H1 (cell line): ENCODE measurements at places on chromosomes 7 and 10. TPM values are rescaled to one million over a fixed set of nuclear protein-coding genes. Genes with fewer than 3 reads are reported as not detected.
A peak's percentile ranks its signal among the peaks of the same experiment; 100 is the strongest.

GRCh38 chr10:124685261-124685660, 58.9 kb downstream of the FAM53B start:
- no peak for DNase-seq
- peaks cover 6% of the 10 kb centered on the region; the same call in 1 of the 2 replicates for H3K36me3 ChIP-seq
- no peak overlapping the region for H3K4me3 ChIP-seq
- peaks cover 10% of the 10 kb centered on the region for H3K4me1 ChIP-seq
- H3K27me3 ChIP-seq = no peaks in the 10 kb centered on the region

- peak overlapping the region; percentile 30 for H3K4me3 ChIP-seq
- peaks cover 10% of the 10 kb centered on the region for H3K27me3 ChIP-seq
- no peaks in the 10 kb centered on the region for H3K4me1 ChIP-seq
Observed at GRCh38 chr7:153887749-153888569, 164.2 kb upstream of the DPP6 start.

The COBL gene
- total RNA-seq = 36.5 and 40.4 TPM in 2 replicates

The SPDYE11 gene
- not detected in 2 replicates for total RNA-seq

GRCh38 chr10:68231106-68231816, 652 bp downstream of the ATOH7 start:
- H3K36me3 ChIP-seq = no peaks in the 10 kb centered on the region
- H3K27me3 ChIP-seq = peaks cover 5% of the 10 kb centered on the region; the same call in 1 of the 2 replicates
- peak overlapping the region; percentile 54 for H3K4me3 ChIP-seq
- peak; percentile 88 for DNase-seq

The PALD1 gene
- 31.8 and 32.8 TPM in 2 replicates for total RNA-seq

GRCh38 chr10:116001262-116001857, 271.6 kb downstream of the GFRA1 start:
- no peak for DNase-seq
- peaks cover 15% of the 10 kb centered on the region for H3K36me3 ChIP-seq
- H3K4me3 ChIP-seq = no peak overlapping the region
- H3K27ac ChIP-seq = no peak overlapping the region; the same call in 1 of the 2 replicates

The HOXA10 gene
- not detected in 2 replicates for total RNA-seq

The CPA1 gene
- not detected in 2 replicates for total RNA-seq

- no peak overlapping the region for H3K4me3 ChIP-seq
- H3K27ac ChIP-seq = no peak overlapping the region
- no peaks in the 10 kb centered on the region for H3K36me3 ChIP-seq
- peaks cover 6% of the 10 kb centered on the region for H3K4me1 ChIP-seq
- no peaks in the 10 kb centered on the region for H3K27me3 ChIP-seq
Observed at GRCh38 chr7:36871863-36872262, 147.6 kb upstream of the AOAH start.

- H3K4me3 ChIP-seq = no peak overlapping the region
- DNase-seq = no peak
- H3K27ac ChIP-seq = no peak overlapping the region
Observed at GRCh38 chr7:50507898-50508470, 57.2 kb downstream of the DDC start.

The GNAT3 gene
- not detected in 2 replicates for total RNA-seq

- H3K27me3 ChIP-seq = no peaks in the 10 kb centered on the region
- no peak overlapping the region for H3K4me3 ChIP-seq
- no peaks in the 10 kb centered on the region for H3K4me1 ChIP-seq
- no peaks in the 10 kb centered on the region for H3K36me3 ChIP-seq
- H3K27ac ChIP-seq = no peak overlapping the region
- no peak for DNase-seq
Observed at GRCh38 chr10:4057725-4058513, 272.9 kb upstream of the KLF6 start.

DNA sequence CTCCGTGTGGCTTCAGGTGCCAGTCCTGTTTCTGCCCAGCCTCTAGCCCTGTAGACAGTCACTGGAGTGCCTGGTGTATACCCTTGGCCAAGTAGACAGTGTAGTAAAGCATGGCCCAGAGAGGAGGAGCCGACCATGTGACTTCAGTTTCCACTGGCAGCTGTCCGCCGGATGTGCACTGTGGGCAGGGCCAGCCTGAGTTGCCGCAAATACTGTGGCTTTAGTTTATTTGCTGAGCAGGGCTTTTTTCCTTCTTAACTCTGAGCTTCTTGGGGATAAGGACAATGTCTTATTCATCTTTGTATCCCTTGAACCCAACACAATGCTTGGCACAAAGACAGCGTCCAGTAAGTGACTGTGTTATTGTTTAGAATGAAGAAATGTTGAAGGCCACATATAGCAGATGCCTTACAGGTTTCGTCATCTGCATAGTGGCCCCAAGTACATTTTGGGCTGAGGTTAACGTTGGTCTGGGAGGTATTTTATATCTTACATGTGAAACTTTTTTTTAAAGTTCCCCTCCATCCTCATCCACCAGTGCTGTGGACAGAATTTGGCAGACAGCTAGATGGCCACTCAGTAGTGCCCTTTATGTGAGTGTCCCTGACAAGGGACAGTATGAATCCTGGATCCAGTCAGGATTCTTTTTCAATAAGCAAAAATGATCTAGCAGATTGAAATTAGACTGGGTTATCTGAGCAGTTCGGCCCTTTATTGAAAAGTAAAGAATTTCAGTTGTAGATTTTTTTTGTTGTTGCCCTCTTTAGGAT, 40.6 kb downstream of the CYP17A1 start:
- H3K36me3 ChIP-seq = no peaks in the 10 kb centered on the region
- no peak overlapping the region for H3K27ac ChIP-seq
- peaks cover 21% of the 10 kb centered on the region for H3K4me1 ChIP-seq
- H3K4me3 ChIP-seq = no peak overlapping the region

- H3K27me3 ChIP-seq = no peaks in the 10 kb centered on the region; the same call in 1 of the 2 replicates
- DNase-seq = no peak
- no peaks in the 10 kb centered on the region for H3K36me3 ChIP-seq
Observed at GRCh38 chr10:103748020-103748419, 107.4 kb downstream of the SH3PXD2A start.

The TMEM176B gene
- 1.2 TPM in 2 replicates for total RNA-seq

- no peaks in the 10 kb centered on the region for H3K27me3 ChIP-seq
- no peaks in the 10 kb centered on the region for H3K36me3 ChIP-seq
- no peak for DNase-seq
- H3K4me1 ChIP-seq = no peaks in the 10 kb centered on the region
- no peak overlapping the region for H3K27ac ChIP-seq
Observed at GRCh38 chr7:89312551-89312950, 517.0 kb upstream of the TEX47 start.

The FAS gene
- total RNA-seq = 4.0 and 5.4 TPM in 2 replicates

- H3K4me3 ChIP-seq = no peak overlapping the region
- no peaks in the 10 kb centered on the region for H3K4me1 ChIP-seq
- H3K27me3 ChIP-seq = no peaks in the 10 kb centered on the region
- H3K27ac ChIP-seq = no peak overlapping the region
Observed at GRCh38 chr7:137001041-137001440, 132.6 kb downstream of the CHRM2 start.

GRCh38 chr10:123102673-123103072, 33.1 kb upstream of the HMX3 start:
- no peaks in the 10 kb centered on the region for H3K36me3 ChIP-seq
- H3K27me3 ChIP-seq = no peaks in the 10 kb centered on the region
- no peak overlapping the region for H3K27ac ChIP-seq
- no peak for DNase-seq

- H3K36me3 ChIP-seq = peaks cover 3% of the 10 kb centered on the region; the same call in 1 of the 2 replicates
- H3K27ac ChIP-seq = no peak overlapping the region
- H3K4me1 ChIP-seq = peaks cover 9% of the 10 kb centered on the region; the same call in 1 of the 2 replicates
- H3K4me3 ChIP-seq = no peak overlapping the region
Observed at GRCh38 chr7:620056-620455, 100.4 kb upstream of the PDGFA start.

- H3K4me1 ChIP-seq = no peaks in the 10 kb centered on the region; the same call in 1 of the 2 replicates
- DNase-seq = no peak
- H3K27ac ChIP-seq = no peak overlapping the region
- no peaks in the 10 kb centered on the region for H3K36me3 ChIP-seq
- H3K4me3 ChIP-seq = no peak overlapping the region
Observed at GRCh38 chr10:56646329-56647111, 285.5 kb upstream of the ZWINT start.

- no peak overlapping the region for H3K27ac ChIP-seq
- DNase-seq = no peak
- no peaks in the 10 kb centered on the region; the same call in 1 of the 2 replicates for H3K4me1 ChIP-seq
- H3K27me3 ChIP-seq = no peaks in the 10 kb centered on the region
- no peaks in the 10 kb centered on the region for H3K36me3 ChIP-seq
Observed at GRCh38 chr7:90701771-90702170, 105.7 kb downstream of the CDK14 start.

The TMEM229A gene
- 0.54 and 0.75 TPM in 2 replicates for total RNA-seq

The SPDYE8 gene
- not detected in 2 replicates for total RNA-seq

DNA sequence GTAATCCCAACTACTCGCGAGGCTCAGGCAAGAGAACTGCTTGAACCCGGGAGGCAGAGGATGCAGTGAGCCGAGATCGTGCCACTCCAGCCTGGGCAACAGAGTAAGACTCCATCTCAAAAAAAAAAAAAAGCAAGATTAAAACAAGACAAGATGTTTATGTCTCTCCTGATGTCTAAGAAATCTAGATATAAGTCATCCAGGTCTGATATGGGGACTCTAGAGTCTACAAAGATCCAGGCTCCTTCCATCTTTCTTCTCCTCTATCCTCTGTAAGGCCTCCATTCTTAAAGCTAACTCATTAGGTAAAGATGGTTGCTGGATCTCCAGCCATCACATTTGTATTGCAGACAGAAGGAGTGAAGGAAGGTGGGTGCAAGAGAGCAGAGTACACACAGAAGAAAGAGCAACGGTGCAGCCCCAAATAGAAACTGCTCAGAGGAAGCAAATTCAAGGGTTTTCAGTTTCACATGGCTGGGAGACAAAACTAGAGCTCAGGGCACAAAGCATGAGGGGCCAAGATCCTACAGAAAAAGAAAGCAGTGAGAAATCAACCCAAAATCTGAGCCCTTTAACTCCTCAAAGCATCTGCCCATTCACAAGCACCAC, 57.6 kb downstream of the USP6NL start:
- H3K4me3 ChIP-seq = no peak overlapping the region
- H3K27ac ChIP-seq = no peak overlapping the region
- no peaks in the 10 kb centered on the region for H3K4me1 ChIP-seq
- H3K27me3 ChIP-seq = no peaks in the 10 kb centered on the region
- no peaks in the 10 kb centered on the region for H3K36me3 ChIP-seq

DNA sequence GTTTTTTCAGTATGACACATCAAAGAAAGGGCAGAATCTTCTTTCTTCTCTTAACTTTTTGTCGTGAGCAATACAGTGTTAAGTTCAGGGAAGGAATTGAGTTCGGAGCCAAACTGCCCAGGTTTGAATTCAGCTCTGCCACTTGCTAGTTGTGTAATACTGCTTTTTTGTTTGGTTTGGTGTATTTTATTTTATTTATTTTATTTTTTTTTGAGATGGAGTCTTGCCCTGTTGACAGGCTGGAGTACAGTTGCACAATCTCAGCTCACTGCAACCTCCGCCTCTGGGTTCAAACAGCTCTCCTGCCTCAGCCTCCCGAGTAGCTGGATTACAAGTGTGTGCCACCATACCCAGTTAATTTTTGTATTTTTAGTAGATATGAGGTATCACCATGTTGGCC, 539.8 kb upstream of the GALNT17 start:
- peaks cover 7% of the 10 kb centered on the region for H3K4me1 ChIP-seq
- no peak for DNase-seq
- peaks cover 21% of the 10 kb centered on the region for H3K27me3 ChIP-seq
- no peak overlapping the region for H3K27ac ChIP-seq
- H3K4me3 ChIP-seq = no peak overlapping the region

The DPP6 gene
- 6.8 and 8.5 TPM in 2 replicates for total RNA-seq

- H3K36me3 ChIP-seq = no peaks in the 10 kb centered on the region
- H3K4me1 ChIP-seq = no peaks in the 10 kb centered on the region
- no peak for DNase-seq
- no peak overlapping the region for H3K4me3 ChIP-seq
- no peak overlapping the region for H3K27ac ChIP-seq
Observed at GRCh38 chr7:106038289-106038688, 73.8 kb downstream of the SYPL1 start.
